ENCODE measurements at places on chromosomes 7 and 10.

DNA sequence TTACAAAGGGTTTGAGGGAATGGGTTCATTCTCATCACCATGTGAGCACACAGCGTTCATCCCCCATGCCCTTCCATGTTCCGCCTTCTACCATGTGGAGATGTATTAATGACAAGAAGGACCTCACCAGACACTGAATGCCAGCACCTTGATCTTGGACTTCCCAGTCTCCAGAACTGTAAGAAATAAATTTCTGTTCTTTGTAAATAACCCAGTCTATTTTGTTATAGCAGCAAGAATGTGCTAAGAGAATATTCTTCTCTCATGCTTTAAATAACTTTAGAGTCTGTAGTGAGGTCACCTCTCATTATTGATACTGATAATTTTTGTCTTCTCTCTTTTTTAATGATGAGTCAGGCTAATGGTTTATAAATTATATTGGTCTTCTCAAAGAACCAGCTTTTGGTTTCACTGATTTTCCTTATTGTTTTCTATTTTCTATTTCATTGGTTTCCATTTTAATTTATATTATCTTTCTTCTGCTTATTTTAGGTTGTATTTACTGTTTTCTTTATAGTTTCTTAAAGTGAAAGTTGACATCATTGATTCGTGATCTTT lies 3.1 kb upstream of the PDIA4 start:
- no peak for DNase-seq

- no peak for DNase-seq
Measured at GRCh38 chr7:133290041-133290440, 37.2 kb downstream of the EXOC4 start.

GRCh38 chr10:112333452-112333851 lies 40.5 kb upstream of the ACSL5 start:
- no peak for DNase-seq

DNA sequence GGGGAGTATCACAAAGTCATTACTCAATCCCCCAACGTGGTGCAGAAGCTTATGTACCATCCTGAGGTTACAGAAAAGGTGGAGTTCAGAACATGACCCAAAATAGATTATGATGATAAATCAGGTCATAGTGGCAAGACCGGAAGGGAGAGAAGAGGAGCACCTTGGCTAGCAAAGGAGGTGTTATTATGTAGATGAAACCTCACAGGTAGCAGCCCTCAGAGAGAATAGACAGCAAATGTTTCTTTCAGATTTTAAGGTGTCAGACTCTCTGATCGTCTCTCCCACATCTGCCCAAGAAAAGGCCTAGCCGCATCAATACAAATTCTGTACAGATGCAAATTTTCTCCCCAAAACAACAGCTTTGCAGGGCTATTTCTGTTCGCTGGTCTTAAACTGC lies 88.3 kb upstream of the SEMA3D start:
- no peak for DNase-seq

- DNase-seq: no peak
Measured at GRCh38 chr10:69503001-69503895, 52.0 kb downstream of the TSPAN15 start.

DNA sequence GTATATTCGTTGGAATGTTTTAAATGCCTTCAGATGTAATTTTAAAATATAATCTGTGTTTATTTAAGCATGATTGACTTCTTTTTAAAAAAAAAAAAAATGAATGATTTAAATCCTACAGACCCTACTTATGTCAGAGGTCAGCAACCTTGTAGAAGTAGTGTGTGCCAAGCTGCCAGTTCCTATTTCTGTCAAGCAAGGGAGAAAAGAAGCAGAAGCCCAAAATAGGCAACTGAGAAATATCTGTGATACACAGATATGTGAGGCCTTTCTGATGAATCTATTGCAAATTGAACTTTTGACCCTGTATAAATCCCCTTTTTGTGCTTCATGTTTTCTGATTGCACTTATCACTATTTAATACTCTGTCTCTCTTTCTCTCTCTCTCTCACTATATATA lies 199.5 kb downstream of the LRRN3 start:
- DNase-seq: no peak

DNA sequence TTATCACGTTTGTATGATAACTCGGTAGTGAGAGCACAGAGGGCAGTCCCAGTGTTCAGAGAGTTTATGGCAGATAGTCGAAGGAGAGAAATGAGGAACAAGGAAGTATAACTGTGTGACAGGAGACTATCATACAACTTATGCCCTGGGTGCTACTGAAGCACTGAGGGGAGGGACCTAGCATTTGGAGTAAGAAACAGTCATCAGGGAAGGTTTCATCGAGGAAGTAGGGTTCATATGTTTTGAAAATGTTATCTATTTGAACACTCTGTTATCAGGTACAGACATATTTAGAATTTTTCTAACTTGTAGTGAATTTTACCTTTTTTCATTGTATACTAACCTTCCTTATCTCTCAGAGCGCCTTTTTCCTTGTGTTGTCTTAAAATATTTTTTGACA lies 1214.4 kb upstream of the C7orf33 start:
- DNase-seq: no peak

DNA sequence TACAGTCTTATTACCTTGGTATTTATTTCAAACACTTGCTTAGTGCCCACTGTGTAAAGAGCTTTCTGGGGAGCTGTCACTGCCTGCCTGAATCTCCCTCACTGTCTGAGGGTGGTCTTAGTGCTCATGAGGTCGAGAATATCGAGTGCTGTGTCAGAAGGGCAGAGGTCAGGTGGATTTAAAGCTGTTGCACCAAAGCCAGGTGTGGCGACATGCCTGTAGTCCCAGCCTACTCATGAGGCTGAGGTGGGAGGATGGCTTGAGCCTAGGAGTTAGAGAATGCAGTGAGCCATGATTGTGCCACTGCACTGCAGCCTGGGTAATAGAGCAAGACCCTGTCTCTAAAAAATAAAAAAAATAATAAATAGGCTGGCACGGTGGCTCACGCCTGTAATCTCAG lies 20.9 kb downstream of the CCM2 start:
- no peak for DNase-seq

- DNase-seq: no peak
Measured at GRCh38 chr7:51351661-51352060, 35.1 kb upstream of the COBL start.

- DNase-seq: no peak
Measured at GRCh38 chr7:79337717-79338116, 115.8 kb downstream of the MAGI2 start.

DNA sequence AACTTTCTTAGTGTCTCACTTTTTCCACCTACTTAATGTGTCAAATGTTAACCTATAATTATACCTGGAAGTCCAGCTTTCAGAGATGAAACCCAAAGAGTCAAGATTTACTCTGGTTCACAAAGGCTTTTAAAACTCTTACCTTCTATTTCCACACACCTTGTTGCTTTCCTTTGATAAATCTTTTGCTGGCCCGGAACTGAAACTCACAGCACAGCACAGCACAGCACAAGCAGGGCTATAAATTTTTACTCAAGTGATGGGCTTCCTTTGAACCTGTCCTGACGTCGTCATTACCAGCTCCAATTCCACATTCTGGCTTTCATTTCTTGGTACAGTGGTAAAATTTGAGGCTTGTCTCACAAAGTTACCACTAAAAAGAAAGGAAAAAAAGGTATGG lies 861.0 kb downstream of the SORCS3 start:
- DNase-seq: no peak

DNA sequence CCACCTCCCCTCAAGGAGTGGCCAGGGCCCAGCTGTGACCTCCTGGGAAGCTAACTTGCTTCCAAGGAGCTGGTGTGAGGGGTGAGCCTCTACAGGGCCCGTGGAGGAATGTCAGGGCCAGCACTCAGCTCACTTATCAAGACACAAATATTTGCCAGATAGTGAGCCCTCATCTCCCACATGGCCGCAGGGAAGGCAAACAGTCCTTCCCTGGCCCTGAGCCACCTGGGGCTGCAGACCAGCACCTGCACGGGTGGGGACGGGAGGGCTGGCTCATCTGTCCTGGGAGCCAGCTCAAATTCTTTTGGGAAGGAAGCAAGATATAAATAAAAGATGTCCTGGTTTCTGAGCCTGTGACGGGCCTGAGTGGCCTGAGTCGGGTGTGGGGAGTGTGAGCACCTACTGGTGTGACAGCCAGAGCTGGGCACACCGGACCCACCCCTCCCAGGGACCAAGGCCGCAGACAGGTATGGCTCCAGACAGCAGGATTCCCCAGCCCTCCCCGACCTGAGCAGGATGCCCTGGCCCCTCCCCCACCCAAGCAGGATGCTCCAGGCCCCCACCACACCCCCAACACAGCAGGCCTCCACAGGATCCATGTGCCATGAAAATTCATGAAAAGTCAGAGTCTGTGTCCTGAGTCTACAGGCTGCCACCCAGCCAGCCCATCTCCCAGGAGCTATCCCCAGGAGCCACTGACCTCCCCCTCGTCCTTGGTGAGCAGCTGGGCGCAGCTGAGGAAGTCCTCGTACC lies 148.0 kb downstream of the MAPK8 start:
- DNase-seq: no peak

DNA sequence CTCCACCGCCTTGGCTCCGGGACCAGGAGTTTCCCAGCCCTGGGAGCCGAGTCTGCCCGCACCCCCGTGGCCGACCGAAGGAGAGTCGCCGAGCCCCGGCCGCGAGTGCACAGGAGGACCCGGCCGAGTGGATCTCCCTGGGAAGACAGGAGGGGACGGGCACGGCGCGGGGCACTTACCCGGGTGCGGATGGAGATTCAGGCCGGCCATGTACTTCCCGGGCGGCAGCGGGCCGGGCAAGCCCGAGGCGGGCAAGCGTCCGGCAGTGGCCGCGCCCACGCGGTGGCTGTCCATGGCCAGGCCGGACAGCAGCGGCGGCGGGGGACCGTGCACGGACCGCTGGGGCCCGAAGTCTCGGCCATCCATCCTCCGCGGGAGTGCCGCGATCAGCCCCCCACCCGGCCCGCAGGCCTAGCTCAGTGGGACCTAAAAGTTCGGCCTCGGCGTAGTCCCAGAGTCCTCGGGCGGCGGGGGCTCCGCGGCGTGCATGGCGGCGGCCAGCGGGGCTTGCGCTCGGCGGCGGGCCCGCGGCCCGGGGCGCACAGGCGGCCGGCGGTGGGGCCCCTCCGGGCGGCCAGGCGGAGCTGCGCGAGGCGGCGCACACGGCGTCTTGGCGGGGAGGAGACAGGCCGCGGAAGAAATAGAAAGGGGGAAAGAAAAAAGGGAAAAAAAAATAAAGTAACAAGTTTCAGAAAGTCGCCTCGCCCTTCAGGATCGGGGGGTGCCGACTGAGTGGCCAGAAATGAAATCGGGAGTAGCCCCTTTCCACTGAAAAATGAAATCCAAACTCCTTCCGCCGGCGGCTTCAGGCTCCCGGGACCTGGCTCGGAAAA lies 2.5 kb downstream of the TNRC18 start:
- no peak for DNase-seq

- no peak for DNase-seq
Measured at GRCh38 chr10:77492368-77492994, 145.1 kb downstream of the KCNMA1 start.

- DNase-seq: no peak
Measured at GRCh38 chr10:79547973-79548372, 12.2 kb downstream of the SFTPA2 start.

DNA sequence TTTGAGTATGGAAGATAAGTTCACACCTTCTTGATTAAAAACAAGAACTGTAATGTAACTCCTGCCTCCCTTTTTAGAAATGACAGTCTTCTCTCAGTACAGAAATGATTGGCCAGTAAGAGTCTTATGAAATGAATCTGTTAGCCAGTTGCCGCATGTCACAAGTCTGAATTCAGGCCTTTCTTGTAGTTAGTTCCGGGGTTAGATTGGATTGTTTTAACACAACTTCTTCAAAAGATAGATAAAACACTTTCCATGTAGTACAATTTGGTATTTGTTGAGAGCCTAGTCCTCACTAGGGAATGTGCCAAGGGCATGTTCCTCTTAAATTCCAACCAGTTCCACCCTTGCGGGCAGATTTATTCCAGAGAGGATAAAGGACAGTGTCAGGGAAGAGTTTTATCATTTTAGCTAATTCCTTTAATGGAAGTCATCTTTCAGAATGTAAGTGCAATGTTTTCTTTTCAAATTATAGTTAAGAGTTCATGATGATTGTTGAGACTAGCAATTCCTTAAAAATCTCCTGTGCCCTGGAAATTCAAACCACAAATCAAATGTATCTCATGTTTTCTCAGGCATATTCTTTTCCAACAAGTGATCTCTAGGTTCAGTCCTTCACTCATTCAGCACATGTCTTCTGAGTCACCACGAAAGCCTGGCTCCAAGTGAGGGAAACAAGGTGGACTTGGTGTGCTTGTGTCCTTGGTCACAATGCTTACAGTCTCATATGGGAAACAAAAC lies 4.1 kb downstream of the FHIP2A start:
- no peak for DNase-seq

GRCh38 chr7:7664291-7664690 lies 23.7 kb downstream of the UMAD1 start:
- no peak for DNase-seq

DNA sequence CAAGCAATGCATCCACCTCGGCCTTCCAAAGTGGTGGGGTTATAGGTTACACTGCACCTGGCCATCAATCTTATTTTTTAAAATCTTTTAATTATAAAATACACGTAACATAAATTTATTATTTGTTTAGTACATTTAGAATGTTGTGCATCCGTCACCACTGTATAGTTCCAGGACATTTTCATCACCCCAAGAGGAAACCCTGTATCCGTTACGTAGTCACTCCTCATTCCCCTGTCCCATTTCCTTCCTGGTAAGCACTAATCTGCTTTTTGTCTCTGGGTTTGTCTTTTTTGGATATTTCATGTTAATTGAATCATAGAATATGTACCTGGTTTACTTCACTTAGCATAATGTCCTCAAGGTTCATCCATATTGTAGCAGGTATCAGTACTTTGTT lies 51.2 kb downstream of the MAPK8 start:
- DNase-seq: no peak

All from stimulated activated CD8-positive, alpha-beta memory T cell treated with anti-CD3 and anti-CD28 coated beads, Interleukin-4, amount 100 ng/mL, for 4 hours (primary cell).